CD4-positive, alpha-beta T cell treated with Interleukin-4 for 4 hours (primary cell): ENCODE measurements at places on chromosomes 7 and 10.

DNA sequence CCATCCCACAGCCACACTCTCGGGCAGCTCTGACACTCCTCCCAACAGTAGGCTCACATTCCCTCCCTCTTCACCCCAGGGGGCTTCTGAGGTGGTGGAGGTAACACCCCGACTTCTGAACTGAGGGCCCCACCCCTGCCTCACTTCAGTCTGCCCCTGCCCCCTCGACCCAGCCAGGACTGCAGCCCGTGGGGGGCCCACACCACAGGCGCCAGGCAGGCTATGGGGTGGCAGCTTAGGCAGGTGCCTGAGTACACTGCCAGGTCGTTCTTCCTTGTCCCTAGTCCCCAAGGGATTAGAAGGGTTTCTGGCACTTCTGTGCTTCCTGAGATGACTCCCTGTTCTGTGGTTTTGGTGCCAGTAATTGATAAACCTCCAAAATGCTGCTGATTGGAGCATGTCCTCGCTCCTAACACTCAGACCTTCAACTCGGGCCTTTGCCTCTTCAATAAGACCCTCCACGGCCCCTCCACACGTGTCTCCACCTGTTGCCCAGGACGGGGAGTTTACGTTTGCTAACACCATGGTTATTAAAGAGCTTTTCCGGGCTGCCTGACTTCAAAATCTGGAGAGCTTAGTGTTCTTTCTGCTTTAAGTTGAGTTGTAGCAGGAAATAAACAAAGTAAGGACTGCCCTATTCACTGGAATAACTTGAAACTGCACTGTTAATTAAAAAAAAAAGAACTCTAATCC, 23.8 kb upstream of the LARP4B start:
- no peak for DNase-seq

- DNase-seq, result no peak
These were observed 43.1 kb upstream of the EN2 start for GRCh38 chr7:155414547-155415492.

- DNase-seq, result no peak
These were observed 22.9 kb downstream of the DLD start for GRCh38 chr7:107913851-107914250.

DNA sequence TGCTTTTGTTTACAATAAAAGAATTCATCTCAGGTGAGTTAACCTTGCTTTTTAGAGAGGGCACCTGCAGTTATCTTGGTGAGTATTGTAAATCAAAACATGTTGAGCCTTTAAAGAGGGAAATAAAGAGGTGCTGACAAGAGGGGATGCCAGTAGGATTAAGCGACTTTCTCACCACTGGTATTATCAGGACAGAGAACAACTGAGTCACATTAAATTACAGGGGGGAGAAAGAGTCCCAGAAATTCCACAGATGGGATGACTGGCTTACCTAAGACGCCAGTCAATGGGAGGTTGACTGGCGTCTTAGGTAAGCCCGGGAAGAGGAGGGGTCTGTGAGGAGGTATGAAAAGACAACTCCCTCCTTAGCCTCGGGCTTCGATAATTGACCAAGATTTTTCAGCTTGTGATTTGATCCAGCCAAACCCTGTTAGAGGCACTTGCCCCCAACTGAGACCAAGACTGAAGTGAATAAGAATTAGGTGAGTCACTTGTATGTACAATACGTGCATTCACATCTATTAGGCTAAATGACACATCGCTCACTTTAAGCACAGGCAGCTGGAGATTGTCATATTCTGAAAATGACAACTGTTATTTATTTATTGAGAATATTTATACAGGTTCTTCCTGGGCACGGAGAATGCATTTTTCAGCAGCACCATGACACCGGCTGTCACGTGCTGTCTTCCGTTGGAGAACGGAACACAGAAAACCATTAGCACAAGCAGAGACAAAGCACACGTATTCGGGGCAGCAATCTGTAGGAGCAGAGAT, 117.6 kb downstream of the SEM1 start:
- DNase-seq, result no peak

- DNase-seq, result no peak
These were observed 1.9 kb upstream of the ARHGAP22 start for GRCh38 chr10:48606530-48607355.

- DNase-seq, result peak; percentile 24
These were observed 3.4 kb downstream of the DNMBP start for GRCh38 chr10:100006243-100006886.

DNA sequence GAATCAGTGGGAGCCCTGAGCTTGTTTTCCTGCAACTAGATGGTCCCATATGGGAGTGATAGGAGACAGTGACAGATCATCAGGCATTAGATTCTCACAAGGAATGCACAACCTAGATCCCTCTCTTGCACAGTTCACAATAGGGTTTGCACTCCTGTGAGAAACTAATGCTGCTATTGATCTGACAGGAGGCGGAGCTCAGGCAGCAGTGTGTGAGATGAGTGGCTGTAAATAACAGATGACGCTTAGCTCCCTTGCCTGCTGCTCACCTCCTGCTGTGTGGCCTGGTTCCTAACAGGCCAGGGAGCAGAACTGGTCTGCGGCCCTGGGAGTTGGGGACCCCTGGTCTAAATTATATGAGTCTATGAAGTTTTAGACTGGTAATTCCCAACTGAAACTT, 3.9 kb downstream of the MIOS start:
- no peak for DNase-seq

- DNase-seq, result no peak
These were observed 18.6 kb downstream of the PYROXD2 start for GRCh38 chr10:98396096-98397063.

DNA sequence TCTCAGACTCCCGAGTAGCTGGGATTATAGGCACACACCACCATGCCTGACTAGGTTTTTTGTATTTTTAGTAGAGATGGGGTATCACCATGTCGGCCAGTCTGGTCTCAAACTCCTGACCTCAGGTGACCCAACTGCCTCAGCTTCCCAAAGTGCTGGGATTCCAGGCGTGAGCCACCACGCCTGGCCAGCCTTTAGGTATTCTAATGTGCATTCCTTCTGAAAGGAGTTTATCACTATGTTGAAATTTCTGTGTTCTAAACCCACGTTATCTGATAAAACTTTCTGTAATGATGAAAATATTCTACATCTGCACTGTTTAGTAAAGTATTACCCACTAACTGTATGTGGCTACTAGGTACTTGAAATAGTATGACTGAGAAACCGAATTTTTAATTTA, 110.6 kb upstream of the IMMP2L start:
- DNase-seq, result no peak

- DNase-seq, result no peak
These were observed 22.0 kb downstream of the PRTFDC1 start for GRCh38 chr10:24930427-24930826.

DNA sequence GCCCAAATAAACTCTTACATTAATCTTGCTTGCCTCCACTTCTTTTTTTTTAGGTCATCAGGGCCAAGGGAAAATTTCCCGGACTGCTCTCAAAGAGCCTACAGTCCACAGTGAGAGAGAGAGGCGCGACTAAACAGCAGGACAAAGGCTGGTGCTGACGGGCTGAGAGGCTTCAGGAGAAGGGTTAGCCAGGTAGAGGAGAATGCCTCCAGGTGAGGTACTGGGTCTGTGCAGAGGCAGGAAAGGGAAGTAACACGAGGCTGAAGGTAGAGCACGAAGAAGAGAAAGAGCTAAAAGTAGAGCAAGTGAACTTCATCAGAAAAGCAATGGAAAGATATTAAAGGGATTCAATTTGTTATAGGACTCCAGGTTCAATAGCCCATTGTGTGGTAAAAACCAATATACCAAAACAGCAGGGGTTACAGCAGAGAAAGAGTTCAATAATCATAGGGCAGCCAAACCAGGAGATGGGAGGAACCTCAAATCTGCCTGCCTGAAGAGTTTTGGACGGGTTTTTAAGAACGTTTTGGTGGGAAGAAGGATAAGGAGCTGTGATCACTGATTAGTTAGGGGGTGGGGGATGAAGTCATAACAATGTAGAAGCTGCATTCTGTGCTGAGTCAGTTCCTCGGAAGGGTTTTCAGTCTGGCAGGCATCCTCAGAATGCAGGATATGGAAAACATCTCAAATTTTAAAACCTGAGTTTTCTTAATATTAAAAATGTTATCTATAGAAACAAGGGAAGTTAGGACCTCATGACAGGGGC, 171.5 kb downstream of the AKR1D1 start:
- DNase-seq, result no peak
